Stimulated activated naive CD4-positive, alpha-beta T cell (primary cell): ENCODE measurements at places on chromosomes 6 and 20.

DNA sequence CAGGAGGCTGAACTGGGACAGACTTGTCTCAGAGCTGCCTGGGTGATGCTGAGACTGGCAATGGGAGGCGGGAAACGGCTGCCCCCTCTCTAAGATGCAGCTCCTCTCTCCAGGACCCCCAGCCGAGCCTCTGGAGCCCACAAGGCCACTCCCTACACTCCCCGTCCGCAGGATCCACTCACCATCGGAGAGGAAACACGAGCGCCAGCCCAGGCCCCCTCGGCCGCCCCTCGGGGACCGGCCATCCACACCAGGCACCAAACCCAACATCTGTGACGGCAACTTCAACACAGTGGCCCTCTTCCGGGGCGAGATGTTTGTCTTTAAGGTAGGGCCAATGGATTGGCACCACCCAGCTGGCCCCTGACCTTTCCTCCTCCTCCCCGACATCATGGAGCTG, 10.8 kb downstream of the MMP24OS start:
- no peak for DNase-seq

GRCh38 chr20:32582659-32583580, 2.2 kb downstream of the NOL4L start:
- peak; percentile 26 for DNase-seq

GRCh38 chr20:36872852-36873251, 3.1 kb upstream of the TLDC2 start:
- DNase-seq = no peak

GRCh38 chr20:37192137-37192854, 12.9 kb upstream of the MROH8 start:
- peak; percentile 7 for DNase-seq

DNA sequence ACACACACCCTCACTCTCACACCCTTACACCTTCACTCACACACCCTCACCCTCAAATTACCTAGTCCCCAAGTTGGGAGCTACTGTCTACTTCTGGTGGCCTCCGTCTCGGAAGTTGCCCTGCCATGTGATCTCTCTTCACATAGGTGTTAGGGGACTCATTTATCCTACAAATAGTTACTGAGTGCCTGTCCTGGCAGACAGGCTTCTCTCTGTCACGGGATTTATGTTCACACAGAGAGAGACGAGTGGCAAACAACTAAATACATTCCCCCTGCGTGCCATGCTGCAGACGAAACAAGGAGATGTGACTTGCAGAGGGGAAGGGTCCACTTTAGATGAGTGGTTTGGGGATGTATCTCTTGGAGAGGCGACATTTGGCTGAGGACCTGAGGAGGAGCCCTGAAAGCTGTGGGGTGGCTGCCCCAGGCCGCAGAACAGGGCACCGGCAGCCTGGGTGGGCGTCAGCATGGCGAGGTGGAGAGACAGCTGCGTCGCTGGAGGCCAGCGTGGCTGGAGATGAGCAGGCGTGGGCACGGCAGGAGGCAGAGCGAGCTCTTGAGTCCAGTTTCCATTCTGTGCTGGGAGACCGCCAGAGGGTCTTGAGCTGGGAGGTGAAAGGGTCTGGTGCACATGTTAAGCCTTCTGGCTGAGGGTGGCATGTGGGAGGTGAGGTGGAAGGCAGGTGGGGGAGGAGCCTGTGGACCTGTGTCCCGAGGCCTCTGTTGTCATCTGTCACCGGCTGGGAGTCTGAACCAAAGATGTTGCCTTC, 17.2 kb downstream of the DYNLT1 start:
- DNase-seq = no peak

GRCh38 chr20:20736303-20736702, 23.9 kb upstream of the RALGAPA2 start:
- DNase-seq = no peak

GRCh38 chr6:38187325-38187724, 367.8 kb downstream of the ZFAND3 start:
- no peak for DNase-seq

GRCh38 chr6:100458841-100459591, 5.7 kb downstream of the SIM1 start:
- no peak for DNase-seq
